T-helper 1 cell (primary cell): ENCODE measurements at places on chromosomes 16 and 17.

- no peak for DNase-seq
Measured at GRCh38 chr16:72474501-72475123, 302.7 kb upstream of the PMFBP1 start.

DNA sequence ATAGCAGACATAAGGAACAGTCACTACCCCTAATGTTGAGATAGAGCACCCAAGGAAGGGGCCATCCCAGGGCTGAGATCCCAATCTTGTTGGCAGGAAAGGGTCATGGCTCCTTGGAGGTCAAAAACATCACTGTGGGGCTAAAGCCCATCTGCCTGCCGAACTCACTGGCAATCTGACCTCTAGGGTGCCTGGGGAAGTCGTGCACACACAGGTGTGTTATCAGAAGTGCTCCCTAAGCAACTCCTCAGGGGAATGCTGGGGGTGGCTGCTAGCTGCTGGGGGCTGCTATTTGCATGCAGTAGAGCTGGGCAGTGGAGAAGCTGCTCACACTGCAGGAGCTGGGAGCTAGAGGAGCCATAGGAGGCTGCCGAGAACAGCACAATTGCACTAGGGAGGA, 47.5 kb upstream of the PHOSPHO1 start:
- DNase-seq, result no peak

GRCh38 chr17:915538-916201, 63.9 kb downstream of the NXN start:
- DNase-seq, result no peak

DNA sequence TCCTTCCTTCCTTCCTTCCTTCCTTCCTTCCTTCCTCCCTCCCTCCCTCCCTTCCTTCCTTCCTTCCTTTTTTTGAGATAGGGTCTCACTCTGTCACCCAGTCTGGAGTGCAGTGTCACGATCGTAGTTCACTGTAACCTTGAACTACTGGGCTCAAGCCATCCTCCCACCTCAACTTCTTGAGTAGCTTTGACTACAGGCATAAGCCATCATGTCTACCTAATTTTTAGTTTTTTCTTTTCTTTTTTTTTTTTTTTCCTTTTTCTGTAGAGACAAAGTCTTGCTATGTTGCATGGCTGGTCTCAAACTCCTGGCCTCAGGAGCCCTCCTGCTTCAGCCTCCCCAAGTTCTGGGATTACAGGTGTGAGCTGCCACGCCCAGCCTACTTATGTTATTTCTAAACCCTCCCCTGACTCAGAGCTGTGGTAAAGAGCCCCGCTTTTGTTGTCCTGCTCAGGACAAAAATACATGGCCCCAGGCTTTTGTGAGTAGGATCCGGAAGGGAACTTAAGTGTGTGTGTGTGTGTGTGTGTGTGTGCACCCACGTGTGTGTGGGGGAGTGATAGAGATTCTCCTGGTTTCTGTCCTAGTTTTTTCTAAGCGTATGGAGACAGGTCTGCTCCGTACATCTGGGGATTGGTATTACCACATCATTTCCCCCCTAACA, 67.1 kb downstream of the PRKCB start:
- DNase-seq, result no peak

DNA sequence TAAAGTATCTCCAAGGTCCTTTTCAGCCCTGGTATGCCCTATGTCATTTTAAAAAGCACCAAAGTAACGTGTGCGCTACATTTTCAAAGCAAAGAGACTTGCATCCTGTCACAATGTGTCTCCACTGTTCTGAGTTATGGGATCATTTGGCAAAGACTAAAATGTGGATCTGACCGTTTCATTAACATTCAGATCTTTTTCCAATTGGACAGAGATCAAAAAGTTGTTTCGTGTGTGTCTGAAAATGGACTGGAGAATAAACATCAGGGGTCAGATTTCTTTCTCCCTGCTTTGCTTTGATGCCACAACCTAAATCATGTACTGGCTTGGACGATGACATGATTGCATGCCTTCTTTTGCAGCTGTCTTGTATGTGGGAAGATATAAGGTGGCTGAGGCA, 136.0 kb upstream of the NOG start:
- DNase-seq, result no peak

DNA sequence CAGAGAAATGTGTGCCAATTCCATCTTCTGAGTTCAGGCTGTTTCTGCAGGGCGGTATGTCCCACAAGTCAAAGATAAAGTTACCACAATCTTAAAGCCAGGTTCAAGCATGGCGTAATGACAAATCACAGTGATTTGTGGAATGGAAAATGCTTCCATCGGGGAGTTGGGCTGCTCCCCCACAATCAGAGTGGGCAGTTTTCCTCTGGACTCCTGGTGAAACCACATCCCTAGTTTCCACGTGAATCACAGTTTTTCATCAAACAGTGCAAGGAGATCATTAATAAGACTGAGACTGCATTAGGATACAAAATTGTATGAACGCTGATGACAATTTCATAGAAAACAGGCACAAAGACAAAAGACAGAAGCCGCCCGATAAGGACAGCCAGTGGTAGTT, 3.6 kb downstream of the LITAF start:
- DNase-seq, result no peak

GRCh38 chr16:70685938-70686375, at the start of gene MTSS2:
Gene MTSS2 (minus strand): TSS chr16:70686053. CDS start chr16:70685791, 262 bp downstream.
- DNase-seq, result no peak

DNA sequence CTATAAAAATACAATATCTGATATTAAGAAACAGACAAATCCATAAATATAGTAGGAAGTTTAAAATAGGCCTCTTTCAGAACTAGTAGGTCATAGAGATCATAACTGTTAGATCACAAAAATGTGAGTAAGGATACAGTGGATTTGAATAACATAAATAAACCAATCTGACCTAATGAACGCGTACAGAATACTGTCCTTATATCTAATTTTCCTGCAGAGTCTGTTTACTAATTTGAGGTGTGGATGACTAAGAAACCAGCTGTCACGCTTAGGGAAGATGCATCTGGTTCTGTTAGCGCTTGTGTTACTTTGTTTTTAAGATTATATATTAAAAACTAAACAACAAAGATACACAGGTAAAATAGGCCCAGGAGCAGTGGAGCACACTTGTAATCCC, 14.8 kb downstream of the CPD start:
- no peak for DNase-seq

- DNase-seq, result no peak
Measured at GRCh38 chr16:53172517-53172916, 117.7 kb downstream of the CHD9 start.

DNA sequence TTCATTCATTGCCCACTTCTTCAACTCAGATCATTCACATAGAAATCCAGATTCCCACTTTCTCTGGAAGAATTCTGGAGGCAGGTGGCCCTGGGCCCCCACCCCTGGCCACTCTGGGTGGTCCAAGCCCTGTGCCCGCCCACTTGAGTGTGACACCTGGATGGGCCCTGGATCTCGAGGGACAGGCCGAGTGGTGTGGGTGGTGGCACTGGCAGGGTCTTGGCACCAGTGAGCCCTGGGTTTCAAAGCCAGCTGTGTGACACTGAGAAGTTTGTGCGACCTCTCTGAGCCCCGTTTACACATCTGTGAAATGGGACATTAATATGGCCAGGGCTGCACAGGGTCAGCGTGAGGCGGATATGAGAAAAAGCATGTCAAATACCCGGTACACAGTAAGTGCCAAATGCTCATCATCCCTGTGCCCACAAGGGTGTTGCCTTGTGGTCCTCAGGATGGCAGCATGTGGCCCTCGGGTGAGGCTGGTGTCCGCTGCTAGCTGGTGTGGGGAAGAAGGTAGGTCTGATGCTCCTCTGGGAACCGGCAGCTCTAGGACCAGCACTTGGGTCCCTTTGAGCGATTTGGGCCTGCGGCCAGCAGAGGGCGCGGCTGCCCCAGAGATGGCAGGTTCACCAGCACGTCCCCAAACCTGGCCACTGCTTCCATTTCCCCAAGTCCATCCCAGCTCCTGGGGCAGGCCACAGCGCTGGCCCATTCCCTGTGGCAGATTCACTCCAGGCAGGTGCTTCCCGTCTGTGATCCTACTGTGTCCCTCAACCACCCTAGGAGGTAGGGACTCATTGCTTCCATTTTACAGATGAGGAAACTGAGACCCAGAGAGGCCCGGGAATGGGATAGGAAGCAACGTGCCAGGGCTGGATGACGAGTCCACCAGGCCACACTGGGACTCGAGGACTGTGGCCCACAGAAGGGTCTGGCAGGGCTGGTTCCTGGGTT, 3.6 kb downstream of the OSGIN1 start:
- DNase-seq, result peak; percentile 43

DNA sequence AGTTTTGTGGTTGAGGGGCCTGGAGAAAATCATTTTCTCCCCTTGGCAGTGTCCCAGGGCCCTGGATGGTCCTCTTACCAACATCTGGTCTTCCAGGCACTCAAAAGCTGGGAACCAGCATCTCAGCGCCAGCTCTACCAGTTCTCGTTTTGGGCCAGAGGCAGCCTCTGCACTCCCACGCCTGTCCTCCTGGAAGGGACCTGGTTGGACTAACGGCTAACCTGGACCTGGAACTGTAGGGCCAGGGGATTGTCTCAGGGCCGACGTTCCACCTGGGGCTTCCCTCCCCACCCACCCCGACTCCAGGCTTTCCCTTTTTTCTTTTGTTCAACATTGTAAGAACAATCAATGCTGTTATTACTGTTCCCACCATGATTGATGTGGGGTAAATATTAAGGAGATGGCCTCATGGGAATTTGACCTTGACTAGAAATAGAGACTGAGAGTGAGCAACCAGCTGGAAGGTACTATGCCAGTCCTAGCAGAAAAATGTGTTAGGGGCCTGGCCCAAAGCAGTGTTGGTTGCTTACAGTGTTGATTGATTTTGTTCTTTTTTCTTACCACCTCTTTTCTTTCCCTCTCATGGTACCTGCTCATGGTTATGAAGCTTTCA, 81.4 kb downstream of the ABCC6 start:
- no peak for DNase-seq

DNA sequence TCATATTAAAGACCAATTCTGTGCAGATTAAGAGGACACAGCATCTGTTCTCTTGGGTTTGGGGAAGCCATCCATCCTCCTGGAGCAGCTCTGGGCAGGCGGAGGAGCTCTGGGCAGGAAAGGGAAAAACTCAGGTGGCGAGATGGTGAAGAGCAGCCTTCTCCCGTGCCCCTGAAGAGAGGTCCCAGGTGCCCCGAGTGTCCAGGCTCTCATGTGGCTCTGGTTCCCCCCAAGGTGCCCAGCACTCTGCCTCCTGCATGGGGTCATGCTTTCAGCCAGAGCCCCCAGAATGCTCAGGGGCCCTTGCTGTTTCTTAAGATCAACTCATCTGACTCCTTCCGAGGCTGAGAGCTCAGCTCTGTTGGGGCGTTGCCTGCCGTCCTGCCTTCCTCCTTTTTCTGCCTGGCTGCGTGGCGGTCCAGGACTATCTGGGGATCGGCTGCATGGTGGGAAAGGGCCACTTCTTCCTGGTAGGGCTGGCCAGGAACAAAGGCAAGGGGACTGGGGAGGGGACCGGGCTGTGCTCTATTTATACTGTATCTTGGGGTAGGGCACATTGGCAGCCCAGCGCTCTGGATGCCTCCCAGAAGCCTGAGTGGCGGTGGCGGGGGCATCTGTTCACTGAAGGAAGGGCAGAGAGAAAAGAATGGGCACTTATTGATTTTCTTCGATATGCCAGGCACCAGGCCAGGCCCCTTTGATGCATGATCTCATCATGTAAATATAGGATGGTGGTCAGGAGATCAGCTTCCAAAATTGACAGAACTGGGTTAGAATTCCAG, 103.2 kb upstream of the SDK2 start:
- DNase-seq, result no peak

DNA sequence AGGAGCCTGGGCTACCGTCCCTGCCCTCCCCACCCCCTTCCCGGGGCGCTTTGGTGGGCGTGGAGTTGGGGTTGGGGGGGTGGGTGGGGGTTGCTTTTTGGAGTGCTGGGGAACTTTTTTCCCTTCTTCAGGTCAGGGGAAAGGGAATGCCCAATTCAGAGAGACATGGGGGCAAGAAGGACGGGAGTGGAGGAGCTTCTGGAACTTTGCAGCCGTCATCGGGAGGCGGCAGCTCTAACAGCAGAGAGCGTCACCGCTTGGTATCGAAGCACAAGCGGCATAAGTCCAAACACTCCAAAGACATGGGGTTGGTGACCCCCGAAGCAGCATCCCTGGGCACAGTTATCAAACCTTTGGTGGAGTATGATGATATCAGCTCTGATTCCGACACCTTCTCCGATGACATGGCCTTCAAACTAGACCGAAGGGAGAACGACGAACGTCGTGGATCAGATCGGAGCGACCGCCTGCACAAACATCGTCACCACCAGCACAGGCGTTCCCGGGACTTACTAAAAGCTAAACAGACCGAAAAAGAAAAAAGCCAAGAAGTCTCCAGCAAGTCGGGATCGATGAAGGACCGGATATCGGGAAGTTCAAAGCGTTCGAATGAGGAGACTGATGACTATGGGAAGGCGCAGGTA, 762 bp downstream of the CDK12 start:
- peak; percentile 15 for DNase-seq

GRCh38 chr16:17233318-17234002, 237.3 kb downstream of the XYLT1 start:
- no peak for DNase-seq

GRCh38 chr16:76164970-76165558, 112.1 kb upstream of the CNTNAP4 start:
- no peak for DNase-seq

DNA sequence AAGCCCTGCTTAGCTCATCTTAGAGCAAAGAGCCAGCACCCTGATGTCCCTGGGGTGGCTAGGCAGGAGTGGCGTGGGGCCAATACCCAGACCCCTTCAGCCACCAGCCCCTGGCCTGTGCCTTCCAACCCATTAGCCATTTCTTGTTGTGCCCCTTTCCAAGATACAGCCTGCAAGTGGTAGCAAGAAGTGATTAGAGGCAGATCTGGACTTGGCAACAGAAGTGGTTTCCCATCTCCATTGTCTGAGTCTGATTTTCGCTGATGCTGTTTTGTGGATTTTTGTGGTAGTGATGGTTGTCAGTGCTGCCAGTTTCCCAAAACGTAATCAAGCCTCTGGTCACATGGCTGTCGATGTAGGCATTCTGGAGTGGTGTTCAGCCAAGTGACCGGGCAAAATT, 25.7 kb downstream of the PLCD3 start:
- DNase-seq, result no peak

GRCh38 chr16:12043953-12044352, 67.4 kb downstream of the SNX29 start:
- no peak for DNase-seq

DNA sequence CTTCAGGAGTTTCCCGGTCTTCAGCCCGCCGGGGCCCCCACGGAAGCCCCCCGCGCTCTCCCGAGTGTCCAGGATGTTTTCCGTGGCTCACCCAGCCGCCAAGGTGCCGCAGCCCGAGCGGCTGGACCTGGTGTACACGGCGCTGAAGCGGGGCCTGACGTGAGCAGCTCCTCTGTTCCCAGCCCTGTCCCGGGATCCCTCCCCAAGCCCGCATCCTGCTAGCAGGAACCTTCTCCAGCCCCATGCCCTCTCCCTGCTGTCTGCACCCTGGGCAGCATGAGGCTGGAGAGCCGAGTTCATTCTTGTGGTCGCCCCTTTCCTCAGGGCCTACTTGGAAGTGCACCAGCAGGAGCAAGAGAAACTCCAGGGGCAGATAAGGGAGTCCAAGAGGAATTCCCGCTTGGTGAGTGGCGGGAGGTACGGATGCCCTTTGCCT, 10.1 kb downstream of the RIPOR1 start:
- DNase-seq, result no peak
